Keratinocyte (primary cell): ENCODE measurements at places on chromosomes 6 and 20.

DNA sequence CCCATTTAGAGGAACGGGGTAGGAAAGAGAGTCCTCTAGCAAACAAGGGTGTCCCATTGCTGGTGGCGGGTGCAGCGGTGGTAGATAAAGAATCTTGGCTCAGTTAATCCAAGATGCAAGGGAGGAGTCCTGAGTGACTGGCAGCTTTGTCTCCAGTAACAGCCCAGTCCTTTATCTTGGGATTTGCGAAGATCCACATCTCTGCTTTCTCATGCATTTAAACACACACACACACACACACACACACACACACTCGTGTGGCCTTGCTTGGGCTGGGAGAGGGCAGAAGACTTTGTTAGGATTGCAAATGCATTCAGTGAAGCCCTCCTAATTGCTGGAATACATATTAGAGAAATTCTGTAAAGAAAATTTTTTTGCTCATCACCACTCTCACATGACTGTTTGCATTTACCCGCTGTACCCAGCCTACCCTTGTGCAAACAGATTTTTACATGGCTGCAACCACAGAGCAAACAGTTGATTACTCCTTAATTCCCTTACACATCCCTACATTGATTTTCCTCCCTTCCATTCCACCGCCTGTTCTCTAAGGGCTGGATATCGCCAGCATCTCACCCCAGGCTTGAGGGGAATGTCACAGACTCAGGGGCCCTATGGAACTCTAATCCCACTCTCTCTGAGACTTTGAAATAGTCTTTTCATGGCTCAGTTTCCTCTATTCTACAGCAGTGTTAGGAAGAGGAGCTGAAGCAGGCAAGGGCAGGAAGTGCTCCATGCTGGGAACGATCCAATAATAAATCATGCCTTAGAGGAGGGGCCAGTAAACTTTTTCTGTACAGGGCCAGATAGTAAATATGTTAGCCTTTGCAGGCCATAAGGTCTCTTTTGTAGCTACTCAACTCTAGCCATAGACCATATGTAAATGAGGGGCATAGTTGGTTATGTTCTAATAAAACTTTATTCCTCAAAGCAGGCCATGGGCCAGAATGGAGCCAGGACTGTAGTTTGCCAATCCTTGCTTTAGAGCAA, 3.5 kb downstream of the C6orf132 start:
- DNase-seq: no peak

- no peak for DNase-seq
These were observed 160.7 kb downstream of the DLL1 start for GRCh38 chr6:170130201-170130621.

DNA sequence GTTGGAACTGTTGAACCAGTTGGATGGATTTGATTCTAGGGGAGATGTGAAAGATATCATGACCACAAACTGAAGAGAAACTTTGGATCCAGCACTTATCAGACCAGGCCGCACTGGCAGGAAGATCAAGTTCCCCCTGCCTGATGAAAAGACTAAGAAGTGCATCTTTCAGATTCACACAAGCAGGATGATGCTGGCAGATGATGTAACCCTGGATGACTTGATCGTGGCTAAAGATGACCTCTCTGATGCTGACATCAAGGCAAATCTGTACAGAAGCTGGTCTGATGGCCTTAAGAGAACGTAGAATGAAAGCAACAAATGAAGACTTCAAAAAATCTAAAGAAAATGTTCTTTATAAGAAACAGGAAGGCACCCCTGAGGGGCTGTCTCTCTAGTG, 72.8 kb upstream of the CDYL start:
- no peak for DNase-seq

DNA sequence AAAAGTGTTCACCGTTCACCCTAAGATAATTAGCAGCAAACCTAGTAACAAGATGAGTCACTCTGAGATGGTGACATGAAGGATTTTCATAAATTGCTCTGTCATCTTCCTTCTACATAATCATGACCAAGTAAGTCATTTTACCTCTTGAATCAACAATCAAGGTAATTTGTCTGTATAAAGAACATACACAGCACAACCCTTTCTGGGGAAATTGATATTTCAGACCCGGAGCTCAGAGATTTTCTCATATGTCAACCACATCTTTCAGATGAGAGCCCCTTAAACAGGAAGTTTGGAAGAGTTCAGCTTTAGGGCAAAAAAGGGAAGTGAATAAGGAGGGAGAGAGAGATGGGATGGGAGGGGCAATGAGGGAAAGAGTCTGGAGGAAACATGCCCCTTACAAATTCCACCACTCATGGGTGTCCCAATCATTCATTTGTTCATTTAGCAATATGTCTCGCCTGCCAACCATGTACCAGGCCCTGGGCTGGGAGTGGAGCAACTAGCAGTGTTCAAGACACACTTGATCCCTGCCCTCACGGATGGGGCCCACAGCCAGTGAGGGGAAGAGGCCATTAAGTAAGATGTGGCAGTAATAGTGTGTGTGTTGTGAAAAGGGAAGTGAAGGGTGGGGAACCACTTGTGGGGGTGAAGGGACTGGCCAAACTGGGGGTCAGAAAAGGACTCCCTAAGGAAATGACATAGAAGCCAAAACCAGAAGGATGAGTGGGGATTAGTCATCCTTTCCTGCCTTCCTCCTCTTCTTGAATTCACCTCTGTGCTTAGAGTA, 190.9 kb downstream of the MAFB start:
- no peak for DNase-seq

- DNase-seq: no peak
These were observed 231.2 kb upstream of the FKBP1C start for GRCh38 chr6:62980093-62980492.

DNA sequence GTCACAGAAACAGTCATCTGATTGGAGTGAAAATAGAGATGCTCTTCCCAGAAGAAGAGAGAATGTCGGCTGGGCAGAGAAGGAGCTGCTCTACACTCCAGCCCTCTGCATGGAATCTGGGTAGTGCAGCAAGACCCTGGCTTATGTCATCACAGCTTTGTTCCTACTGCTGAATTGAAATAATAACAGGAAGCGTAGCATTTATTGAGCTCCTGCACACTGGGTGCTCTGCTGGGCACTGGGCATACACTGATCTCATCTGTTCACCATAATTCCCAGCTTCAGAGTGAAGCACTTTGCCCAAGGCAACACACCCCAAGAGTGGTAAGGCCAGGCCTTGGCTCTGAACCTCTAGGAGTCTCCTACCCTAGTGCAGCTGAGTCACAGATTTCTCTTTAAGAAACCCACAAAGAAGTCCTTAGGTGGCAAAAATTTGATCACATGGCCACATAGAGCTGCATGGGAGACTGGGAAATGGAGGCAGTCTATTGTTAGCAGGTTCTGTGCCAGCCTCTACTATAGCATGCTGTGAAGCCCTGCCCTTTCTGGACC, 3.9 kb upstream of the SDCBP2 start:
- no peak for DNase-seq

- DNase-seq: no peak
These were observed 10.2 kb upstream of the DEFB113 start for GRCh38 chr6:49979584-49979983.

DNA sequence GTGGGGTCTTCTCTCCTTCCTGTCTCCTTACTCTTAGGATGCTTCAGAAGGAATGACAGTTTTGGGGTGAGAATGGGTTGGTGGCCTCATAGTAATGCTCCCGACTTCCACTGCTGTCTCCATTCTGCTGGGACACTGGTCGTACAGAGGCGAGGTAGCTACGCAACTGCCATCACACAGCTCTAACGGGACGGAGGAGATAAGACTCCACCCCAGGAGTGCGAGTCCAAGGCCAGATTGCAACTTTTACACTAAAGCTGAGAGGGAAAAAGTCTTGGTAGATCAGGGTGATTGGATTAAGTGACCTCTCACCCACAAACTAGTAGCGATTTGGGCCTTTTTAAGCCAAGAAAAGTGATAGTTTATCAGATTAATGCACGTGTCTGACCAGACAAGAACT, 1.8 kb upstream of the PRR18 start:
- no peak for DNase-seq

GRCh38 chr20:10965936-10966470, 292.2 kb upstream of the JAG1 start:
- DNase-seq: no peak

DNA sequence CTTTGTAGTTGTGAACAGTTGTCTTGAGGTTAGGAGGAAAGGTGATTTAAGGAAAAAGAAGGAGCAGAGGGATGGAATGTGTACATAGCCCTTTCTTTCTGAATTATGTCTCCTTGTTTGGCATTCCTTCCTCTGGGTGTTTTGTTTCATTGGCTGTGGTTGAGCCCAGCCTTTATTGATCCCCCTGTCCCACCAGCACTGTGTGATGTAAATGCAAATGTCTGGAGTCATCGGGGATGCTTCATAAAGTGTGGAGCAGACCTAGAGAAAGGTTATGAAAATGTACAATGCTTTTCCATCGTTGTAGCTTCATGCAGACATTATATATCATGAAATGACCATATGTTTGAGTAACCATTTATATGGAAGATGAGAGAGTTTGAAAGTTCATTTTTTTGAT, 164.5 kb downstream of the PLCB1 start:
- DNase-seq: no peak

DNA sequence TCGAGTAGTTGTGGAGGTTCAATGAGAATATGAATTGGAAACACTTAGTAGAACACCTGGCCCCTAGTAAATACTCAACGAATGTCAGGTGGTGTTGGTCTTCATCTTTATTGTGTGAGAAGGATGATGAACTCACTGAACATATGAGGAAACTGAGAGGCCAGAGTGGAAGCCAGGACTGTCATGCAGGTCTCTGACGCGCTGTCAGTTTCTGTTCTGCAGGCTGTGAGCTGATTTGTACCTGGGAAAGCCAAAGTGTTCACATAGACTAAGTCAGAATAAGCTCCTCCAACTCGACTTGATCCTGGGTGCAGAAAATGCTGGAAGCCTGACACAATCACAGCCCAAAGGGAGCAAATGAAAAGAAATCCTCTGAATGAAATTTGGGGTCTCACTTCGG, 222.2 kb downstream of the LY86 start:
- DNase-seq: no peak

GRCh38 chr20:5364136-5364821, 47.5 kb upstream of the PROKR2 start:
- peak; percentile 26 for DNase-seq

DNA sequence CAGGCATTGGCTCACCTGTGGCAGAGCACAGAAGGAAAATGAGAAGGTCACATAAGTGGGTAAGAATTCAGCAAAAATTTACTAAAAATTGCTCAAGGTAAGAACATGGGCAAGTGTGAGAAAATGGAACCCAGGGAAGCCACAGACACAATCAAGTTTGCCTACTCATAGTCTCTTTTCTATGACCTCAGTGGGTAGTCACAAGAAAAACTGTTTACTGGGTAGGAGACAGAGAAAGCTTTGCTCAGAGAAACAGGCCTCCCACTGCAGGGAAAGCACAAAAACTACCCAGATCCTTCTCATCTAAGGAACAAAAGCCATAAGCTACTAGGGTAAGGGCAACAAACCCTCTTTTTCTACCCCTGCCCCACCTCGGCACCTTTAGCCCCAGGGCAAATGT, 35.2 kb downstream of the FAM184A start:
- no peak for DNase-seq

DNA sequence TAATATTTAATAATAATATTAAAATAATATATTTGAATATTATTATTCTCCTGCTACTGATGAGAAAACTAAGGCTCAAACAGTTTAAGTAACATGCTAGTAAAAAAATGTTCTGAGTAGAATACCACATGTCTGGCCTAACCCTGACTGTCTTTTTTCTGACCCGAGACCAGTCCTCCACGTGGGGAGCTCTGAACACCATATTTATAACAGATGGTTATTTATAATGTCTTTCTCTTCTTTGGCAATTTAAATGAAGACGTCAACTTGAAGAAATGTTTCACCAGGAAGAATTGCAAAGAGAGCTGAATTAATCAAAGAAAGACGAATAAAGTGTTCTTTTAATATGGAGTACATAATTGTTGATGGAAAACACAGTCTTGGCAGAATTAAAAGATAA, 82.0 kb downstream of the SLC22A3 start:
- DNase-seq: no peak

DNA sequence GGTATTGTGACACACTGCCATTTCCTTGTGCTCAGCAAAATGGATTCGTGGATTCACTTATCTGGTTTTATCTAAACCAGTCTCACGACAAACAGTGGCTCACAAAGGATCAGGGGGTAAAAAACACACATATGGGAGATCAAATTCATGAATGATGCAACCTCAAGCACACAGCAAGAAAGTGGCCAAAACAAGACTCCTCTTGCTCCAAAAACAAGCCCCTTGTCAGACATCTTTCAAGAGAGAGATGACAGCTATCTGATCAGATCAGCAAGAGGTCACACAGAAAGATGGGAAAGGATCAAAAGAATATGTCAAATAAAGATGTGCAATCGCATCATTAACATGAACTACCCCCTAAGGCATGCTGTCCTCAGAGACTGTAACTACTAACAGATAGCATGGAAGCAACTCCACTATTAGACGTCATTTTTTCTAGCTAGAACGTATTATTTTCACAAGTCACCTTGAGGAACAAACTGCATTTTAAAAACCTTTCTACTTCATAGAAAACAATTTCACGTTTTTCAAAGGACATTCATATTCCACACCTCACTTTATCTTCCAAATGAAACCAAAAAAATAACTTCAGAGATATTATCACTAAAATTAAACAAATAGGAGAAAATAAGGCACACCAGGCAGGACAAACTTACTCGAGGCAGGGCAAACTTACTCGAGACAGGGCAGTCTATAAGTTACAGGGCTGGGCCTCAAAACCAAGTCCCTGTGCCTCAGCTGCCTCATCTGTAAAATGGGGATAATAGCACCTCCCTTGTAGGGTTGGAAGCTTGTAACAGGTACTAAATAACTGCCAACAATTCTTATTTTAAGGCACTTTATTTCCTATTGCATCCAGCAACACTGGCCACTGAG, 122.3 kb downstream of the PREX1 start:
- no peak for DNase-seq

GRCh38 chr20:58642441-58642840, 8.6 kb upstream of the STX16 start:
- no peak for DNase-seq

DNA sequence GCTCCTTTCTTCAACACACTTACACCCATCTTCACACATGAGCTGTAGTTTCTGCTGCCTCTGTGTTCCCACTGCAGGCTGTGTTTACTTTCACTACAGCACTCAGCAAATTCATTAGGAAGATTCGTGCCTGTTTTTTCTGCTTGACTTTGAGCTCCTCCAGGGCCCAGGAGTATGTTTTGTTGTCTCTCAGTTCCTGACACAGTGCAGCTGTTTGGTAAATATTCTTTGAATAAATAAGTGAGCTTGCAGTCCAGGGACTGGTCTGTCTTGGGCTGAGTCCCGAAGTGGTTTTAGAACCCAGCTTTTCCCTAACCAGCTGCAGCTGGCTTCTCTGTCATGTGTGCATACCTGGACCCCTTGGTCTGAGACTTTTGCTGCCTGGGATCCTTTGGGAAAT, 46.6 kb upstream of the CCN6 start:
- DNase-seq: no peak

- no peak for DNase-seq
These were observed 50.9 kb downstream of the RIOK1 start for GRCh38 chr6:7440476-7440875.
